Hematopoietic multipotent progenitor cell treated with erythropoietin and hydrocortisone succinate and interleukin-3 and kit ligand, for 4 days (in vitro differentiated cells): ENCODE measurements at places on chromosomes 6 and 20.

DNA sequence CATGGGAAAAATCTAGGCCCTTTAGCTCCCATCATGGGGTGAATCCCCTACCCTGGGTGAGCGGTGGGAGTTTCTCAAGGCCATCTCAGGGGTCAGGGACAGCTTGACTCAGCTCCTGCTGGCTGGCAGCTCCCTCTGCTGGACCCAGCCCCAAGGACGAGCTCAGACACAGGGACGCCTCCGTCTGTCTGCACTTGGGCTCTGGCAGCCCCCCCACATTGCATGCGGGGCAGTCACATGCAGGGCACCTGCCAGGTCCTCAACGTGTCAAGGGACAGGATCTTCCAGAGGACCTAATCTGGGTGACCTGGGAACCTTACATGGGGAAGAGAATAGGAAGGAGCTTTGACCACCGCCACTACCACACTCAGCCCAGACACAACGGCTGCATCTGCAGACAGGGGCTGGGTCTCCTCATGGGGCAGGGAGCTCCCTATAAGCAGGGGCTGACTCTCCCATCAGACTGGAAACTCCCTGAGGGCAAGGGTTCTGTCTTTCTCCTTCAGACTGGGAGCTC, 173.4 kb downstream of the MRPL14 start:
- DNase-seq = peak; percentile 53

DNA sequence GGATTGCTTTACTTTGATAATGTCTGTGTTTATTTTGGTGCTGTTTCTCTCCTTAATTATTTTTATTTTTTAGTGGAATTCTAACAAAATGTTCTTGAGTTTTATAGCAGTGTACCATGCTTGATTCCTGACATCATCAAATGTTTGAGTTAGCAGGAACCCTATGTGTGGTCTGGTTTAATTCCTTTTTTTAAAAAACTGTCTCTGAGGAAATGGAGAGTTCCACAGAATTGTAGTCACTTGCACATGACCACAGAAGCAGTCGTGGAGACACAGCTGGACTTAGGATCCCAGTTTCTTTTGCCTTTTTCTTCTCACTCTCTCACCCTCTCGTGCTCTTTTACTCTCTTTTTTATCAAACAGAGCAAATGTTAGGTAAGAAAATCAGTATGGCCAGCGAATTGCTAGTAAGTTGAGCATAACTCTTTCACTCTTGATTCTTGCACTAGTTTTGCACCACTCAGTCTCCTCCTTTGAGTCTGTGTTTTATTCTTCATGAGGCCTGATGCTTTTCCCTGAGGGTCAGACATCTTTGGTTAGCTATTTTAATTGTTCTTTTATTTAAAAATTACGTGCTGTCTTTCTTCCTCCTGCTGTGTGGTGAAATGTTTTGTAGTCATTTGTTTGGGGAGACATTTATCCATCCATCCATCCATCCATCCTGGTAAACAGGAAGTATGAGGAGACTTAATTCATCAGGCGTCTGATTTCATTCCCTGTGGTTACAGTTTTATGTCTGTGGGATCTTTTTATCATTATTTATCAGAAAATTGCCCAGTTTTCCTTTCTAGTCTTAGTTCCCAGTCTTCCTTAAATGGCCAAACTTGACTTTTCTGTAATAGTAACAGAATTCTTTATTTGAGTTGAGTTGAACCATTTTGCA, 83.0 kb downstream of the SCAF8 start:
- DNase-seq = no peak

GRCh38 chr20:38300438-38300837, 3.5 kb upstream of the BPI start:
- no peak for DNase-seq

- DNase-seq = no peak
Observed at GRCh38 chr6:55456016-55456415, 123.0 kb downstream of the HMGCLL1 start.

DNA sequence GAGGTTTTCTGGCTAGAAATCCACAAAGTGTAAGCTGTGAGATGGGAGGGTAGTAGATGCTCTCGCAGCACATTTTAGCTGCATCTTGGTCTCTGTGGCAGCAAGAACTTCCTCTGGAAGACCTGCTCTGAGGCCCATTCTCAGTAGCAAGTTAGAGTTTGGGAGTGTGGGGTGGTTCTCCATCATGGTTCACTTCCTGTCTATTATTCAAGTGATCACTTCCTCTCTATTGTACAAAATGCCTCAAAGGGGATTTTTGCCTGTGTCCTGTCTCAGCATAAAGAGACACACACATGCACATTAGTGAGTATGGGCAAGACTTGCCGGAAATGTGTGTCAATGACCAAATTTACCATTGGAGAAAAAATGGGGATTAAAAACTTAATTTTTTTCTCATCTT, 42.5 kb downstream of the LYRM2 start:
- DNase-seq = peak; percentile 7

DNA sequence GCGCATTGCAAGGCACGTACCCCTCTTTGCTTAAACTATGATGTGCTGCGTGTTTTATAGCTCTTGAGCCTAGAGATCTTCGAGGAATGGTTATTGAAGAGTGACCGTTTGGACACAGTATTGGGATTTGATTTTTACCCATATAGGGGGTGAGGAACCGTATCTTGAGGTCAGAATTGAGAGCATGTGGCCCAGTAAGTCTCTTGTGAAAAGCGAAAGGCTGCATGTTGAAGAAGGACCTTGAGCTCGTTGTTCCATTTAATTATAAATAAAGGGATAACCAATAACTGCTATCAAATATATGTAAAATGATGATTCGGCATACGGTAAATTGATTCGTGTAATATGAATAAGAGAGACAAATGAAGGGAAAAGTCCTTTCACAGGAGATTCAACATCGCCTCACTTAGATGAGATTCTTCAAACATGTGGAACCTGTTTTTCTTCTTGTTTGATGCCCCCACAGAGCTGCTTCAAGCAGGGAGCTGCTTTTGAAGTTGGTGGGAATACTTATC, 66.6 kb downstream of the AKAP12 start:
- DNase-seq = no peak

DNA sequence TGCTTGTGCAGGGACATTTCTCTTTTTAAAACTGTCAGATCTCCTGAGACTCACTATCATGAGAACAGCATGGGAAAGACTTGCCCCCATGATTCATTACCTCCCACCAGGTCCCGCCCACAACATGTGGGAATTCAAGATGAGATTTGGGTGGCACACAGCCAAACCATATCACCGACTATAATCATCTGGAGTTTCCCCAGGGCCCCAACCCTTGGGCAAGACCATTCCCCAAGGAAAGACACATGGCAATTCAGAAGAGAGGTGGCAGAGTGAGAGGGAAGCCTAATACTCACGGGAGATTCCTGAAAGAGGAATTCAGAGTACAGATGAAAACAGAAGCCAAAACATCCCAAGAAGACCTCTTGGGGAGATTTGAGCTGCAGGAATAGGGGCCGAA, 291.0 kb upstream of the PLCB4 start:
- no peak for DNase-seq

GRCh38 chr20:58398254-58398653, 9.2 kb downstream of the VAPB start:
- no peak for DNase-seq

DNA sequence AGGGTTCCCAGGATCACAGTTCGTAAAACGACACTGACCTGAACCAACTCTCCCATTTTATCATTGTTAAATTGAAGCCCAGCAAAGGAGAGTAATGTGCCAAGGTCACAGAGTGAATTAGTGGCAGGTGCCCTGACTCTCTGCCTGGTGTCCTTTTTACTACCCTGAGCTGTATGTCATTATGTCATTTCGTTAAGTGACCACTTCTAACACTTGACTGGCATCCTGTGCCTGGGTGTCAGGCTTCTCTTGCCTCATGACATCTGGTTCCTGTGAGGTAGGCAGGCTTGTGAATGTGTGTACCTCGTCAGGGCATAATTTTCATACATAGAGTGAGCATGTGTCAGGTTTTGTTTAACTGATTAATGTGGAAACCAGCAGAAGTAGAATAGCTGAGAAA, 48.6 kb downstream of the RALY start:
- no peak for DNase-seq

DNA sequence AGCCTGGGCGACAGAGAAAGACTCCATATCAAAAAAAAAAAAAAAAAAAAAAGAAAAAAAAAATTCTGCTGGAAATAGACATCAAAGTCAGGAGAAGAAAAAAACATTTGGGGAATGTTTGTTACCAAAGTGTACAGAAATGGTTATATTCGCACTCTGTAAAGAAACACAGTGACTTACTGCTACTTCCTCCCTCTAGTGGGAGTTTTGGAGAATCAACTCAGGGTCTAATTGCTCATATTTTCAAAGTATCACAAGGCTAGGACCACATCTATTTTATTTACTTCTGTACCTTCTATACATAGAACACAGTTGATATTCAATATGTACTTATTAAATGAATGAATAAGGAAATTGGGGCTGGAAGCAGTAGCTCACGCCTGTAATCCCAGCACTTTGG, 24.4 kb downstream of the ARG1 start:
- DNase-seq = peak; percentile 51

DNA sequence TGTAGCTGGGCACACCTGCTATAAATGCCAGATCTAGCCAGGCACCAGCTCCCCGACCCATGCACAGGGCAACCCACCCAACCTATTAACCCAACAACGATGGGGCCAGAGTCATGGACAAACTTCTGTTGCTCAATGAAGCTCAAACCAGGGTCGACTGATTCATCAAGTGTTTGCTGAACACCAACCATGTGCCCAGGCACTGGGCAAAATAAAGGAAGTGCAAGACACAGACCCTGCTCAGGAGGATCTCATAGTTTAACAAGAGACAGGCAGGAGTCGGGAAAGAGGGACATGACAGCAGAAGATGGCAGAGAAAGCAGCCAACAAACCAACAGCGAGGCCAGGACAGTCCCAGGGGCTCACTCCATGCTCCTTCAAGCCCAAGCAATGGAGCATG, 18.8 kb downstream of the KCNK5 start:
- DNase-seq = peak; percentile 40

GRCh38 chr6:136696783-136697364, 95.4 kb downstream of the MAP3K5 start:
- no peak for DNase-seq

GRCh38 chr6:123524781-123525180, 112.0 kb downstream of the TRDN start:
- DNase-seq = peak; percentile 38

- DNase-seq = no peak
Observed at GRCh38 chr20:4007383-4008025, 7.9 kb downstream of the RNF24 start.

DNA sequence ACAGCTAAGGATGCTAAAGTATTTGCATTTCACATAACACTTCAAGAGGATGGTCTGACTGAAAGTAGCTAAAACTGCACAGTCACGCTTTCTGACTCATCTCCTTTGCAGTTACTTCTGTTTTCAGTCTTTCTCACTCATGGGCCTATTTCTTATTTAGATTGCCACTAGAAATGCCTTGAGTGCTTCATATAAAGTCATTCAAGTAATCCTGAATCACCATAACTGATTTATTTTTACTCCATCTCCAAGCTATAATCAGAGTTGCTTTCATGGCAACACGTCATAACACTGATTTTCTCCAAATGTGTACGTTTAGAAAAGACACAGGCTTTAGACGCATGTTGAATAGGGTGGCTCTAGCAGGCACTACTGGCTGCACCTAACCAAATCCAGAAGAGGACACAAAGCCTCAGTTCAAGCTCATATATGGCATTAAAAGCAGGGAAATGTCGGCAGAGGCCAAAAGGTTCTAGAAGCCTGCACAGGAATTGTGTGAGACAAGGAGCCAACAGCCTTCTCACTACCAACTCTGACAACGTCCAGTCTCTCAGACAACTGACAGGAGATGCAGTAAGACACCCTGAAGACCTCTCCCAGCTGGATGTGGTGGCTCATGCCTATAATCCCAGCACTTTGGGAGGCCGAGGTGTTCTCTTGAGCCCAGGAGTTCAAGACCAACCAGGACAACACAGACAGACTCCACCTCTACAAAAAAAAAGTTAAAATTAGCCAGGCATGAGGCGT, 64.1 kb upstream of the BEND6 start:
- DNase-seq = peak; percentile 86

DNA sequence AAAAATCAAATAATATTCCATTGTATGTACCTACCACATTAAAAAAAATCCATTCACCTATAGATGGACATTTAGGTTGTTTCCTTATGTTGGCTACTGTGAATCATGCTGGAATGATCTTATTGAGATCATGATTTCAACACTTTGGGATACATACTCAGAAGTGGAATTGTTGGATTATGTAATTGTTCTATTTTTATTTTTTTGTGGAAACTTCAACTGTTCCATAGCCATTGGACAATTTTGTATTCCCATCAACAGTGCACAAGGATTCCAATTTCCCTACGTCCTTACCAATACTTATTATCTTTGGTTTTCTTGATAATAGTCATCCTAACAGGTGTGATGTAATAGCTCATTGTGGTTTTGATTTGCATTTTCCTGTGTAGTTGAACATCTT, 834.0 kb downstream of the MAFB start:
- DNase-seq = no peak

DNA sequence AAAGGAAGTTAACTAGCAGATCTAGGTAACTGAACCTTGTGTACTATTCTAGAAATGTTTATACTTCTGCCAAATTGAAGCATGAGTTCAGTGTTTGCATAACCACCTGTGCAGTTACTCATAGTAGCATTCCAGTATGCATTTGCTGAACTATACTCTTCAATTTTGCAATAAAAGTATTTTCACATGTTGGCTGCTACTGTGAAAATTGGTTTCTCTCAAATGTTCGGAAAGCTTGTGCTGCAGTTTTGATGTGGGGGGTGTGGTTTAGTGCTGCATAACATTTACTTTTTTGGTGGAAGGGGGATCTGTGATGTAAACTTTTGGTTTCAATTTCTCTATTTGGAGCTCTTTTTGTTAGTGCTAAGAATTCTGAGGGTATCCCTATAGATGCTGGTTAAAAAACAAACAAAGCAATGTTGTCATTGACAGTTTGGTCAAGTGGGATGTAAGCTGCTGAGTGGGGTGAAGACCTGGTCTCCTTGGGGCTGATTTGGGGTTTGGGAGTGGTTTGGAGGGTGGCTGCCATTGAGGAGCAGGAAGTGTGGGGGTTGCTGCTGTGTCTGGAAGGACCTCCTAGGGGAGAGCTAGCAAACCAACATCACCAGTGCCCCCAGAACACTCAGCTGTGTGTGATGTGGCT, 87.8 kb downstream of the CARMIL1 start:
- peak; percentile 24 for DNase-seq

GRCh38 chr20:32780278-32780677, 18.1 kb downstream of the DNMT3B start:
- no peak for DNase-seq

- DNase-seq = no peak
Observed at GRCh38 chr6:151307501-151307900, 67.7 kb downstream of the AKAP12 start.
